ENCODE measurements at places on chromosomes 2 and 18. TPM values are rescaled to one million over a fixed set of nuclear protein-coding genes. Genes with fewer than 3 reads are reported as not detected.

MARCO gene
- not detected for total RNA-seq

TACR1 gene
- total RNA-seq, result not detected

GRCh38 chr2:166572937-166573336 is 78.9 kb upstream of the SCN7A start:
- no peak for DNase-seq

XPO1 gene
- 292 TPM for total RNA-seq

DNA sequence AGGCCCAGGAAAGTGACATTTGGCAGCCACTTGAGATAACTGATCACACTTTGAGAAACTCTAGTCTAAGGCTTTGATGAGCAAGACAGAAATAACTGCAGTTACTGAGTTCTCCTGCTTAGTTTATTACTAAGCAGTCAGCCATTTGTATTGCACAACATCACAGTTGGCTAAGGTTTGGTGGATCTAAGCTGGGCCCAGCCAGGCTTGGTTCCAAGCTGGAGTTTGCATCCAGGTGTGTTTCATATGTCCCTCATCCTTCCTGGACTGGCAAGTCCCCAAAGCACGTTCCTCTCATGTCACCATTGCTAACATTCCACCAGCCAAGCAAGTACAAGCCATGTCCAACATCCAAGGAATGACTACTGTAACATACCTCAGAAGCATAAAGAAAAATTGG is 71.3 kb upstream of the ZNF532 start:
- no peak for DNase-seq

DNA sequence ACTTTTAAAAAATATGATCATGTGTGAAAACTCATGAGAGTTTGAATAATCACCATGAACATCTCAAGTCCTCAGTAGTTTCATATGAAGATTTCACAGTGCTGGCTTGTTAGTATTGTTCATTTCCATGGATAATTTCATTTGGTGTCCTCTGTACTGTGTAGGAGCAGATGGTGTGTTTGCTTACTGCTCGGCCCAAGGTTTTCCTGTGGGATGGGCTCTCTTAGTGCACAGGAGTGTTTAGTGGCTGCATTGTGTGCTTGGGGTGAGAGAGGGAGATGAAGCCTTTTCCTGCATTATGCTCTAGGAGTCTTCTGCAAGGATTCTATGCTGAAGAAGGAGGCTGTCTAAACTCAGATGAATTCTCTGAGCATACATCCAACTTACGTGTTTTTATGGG is 270.6 kb downstream of the SOCS6 start:
- DNase-seq, result no peak

GRCh38 chr2:73716543-73717250 is 20.4 kb downstream of the TPRKB start:
- peak; percentile 45 for DNase-seq

DNA sequence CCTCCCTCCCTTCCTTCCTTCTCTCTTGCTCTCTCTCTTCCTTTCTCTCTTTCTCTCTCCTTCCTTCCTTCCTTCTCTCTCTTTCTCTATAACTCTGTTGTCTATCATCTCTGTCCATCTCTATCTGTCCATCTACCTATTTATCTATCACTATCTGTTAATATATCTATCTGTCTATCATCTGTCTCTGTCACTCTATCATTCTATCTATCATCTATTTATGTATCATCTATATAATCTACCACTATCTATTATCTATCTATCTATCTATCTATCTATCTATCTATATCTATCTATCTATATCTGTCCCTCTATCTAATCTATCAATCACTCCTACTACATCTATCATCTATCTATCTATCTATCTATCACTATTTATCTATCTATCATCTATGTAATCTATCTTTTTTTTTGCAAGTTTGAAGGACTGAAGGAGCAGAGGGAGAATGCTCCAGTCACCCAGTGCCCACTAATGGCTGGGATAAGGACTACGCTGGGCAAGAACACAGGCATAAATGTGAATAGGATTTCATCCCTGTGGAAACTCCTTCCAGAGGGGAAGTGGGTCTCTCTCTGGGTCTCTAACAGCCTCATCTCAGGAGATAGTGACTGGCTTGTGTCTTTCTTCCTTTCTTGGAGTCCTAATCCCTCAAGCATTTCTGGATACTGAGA is 427.0 kb downstream of the LPIN1 start:
- DNase-seq, result no peak

DNA sequence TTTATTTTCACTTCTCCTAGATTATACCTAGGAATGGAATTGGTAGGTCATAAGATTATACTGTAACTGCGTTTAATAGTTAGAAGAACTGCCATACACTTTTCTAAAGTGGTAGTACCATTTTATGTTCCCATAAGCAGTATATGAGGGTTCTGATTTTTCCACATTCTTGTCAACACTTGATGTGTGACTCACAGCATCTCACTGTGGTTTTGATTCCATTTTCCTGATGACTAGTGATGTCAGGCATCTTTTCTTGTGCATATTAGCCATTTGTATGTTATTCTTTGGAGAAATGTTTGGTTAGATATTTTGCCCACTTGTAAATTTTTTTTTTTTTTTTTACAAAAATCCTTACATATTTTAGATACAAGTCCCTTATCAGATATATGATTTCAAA is 2.3 kb downstream of the DCAF17 start:
- DNase-seq, result peak; percentile 70

CNGA3 gene
- not detected for total RNA-seq

TUBB8B gene
- not detected for total RNA-seq

GRCh38 chr2:56801770-56802169 is 618.0 kb downstream of the CCDC85A start:
- DNase-seq, result peak; percentile 17

DNA sequence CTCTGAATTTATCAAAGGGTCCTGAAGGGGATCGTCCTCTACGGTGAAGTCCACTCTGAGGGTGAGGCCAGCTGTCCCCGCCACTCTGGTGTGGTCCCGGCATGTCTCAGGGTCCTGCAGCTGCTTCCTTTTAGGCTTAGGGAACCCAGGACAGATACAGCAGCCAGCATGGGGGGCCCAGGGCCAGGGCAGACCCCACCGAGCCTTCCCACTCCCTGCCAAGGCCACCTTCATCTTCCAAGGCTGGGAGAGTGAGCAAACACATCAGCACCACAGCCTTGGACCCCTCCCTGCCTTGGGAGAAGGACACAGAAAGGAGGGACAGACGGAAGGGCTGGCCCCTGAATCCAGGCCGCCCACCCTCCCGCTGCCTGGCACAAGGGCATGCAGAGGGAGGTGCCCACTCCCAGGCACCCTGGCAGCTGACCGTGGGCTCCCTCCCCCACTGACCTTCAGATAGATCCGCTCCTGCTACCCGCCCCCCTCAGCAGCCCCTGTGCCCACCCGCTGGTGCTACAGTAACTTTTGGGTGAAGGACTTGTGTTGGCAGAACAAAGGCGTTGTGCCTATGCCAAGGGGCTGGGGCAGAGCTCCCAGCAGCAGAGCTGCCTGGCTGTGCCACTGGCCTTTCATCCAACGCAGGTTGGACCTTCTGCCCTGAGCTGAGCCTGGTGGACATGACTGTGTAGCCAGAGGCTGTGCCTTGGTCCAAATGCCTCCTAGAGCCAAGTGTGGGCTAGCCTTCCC is 7.6 kb downstream of the CYP26B1 start:
- no peak for DNase-seq

GBX2 gene
- total RNA-seq, result 8.0 TPM

C2orf80 gene
- total RNA-seq, result not detected

GRCh38 chr18:36759167-36759776 is 69.5 kb downstream of the TPGS2 start:
- DNase-seq, result no peak

DNA sequence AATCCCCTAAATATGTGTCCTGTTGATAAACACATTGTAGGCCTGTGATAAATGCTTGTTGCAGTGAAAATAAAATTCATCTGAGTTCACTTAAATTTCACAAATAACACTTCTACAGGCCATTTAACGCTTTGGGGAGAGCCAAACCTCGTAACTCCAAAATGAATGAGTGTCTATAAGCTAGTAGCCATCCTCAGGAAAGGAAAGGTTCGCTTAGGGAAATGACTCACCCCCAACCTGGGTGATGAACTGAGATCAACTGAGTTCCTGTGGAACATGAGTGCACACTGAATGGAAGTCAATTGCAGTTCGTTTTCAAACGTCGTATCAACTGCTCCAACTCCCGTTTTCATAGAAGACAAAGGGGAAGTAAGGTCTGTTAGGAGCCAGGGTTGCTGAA is 527.6 kb upstream of the ID2 start:
- DNase-seq, result no peak

DNA sequence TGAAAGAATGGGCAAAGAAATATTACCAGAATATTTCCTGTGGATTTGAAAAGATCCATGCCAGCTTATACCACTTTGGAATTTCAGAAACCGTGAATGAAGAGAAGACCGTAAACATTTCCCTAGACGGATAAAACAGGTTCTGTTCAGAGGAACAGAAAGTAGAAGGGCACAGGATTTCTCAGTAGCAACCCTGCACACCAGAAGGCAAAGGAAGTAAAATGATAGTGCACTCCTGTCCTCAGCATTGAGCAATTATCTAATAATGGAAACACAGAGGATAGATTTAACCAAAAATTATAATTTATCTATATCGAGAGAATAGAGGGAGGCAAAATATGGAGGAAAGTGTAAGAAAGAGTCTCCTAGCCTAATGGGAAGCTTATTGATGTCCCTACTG is 87.0 kb upstream of the ITGA6 start:
- no peak for DNase-seq

- DNase-seq, result no peak
Measured at GRCh38 chr2:41668529-41668928, 379.3 kb upstream of the PKDCC start.

TCF7L1 gene
- 0.11 TPM for total RNA-seq

- DNase-seq, result peak; percentile 31
Measured at GRCh38 chr2:239399433-239399920, 1.3 kb downstream of the HDAC4 start.

DNA sequence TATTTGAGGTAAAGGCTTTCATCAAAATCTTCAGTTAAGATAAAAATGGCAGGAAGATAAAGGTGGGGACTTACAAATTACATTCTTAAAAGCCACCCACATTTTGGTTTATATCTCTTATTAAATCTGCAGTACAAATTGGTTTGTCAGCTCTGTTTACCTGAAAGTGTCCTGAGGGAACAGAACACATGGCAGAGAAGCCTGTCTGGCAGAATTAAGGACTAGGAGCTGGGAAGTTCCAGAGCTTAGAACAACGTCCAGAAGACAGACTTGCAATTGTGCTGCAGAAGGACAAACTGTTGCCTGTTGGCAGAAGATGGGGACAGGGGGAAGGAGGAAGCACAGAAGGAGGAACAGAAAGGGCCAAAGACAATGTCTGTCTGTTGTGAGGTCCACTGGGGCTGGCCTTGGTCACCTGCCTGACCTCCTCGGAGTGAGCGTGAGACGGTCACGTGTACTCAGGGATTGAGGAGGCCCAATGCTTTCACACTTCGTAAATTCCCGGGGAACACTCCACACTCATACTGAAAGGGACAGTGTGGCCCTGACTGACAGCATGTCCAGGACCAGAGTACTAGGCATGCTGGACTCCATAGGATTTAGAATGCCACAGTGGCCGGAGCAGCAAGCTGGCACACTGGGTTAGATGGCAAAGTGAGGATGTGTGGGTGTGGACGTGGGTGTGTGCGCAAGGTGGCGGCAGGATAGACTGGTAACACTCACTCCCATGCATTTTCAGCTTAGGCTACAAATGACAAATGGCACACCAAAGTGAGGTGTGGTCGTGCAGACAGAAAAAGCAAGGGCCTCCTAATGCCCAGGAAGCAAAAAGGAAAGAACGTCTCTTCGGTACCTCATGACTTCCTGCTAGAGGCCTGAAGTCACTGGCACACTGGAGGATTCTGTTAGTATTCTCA is 210.9 kb upstream of the REV1 start:
- no peak for DNase-seq

DNA sequence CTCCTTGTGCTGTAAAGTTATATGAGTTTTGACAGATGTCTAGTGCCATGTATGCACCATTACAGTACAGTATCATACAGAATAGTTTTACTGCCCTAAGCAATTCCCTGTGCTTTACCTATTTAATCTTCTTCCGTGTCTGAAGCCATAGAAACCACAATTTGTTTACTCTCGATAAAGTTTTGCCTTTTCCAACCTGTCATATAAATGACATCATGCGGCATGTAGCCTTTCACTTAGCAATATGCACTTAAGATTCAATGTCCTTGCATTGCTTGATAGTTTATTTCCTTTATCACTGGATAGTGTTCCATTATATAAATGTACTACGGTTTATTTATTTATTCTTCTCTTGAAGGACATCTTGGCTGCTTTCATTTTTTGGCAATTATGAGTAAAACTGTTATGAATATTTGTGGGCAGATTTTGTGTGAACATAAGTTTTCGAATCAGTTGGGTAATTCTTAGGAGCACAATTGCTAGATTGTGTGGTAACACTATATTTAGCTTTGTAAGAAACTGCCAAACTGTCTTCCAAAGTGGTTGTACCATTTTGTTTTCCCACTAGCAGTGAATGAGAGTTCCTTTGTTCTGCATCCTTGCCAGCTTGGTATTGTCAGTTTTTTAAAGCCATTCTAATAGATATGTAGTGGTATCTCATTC is 136.8 kb upstream of the MAP3K20 start:
- no peak for DNase-seq

GRCh38 chr2:156476850-156477206 is 40.6 kb downstream of the GPD2 start:
- DNase-seq, result peak; percentile 52

- DNase-seq, result no peak
Measured at GRCh38 chr2:136997557-136997956, 232.2 kb downstream of the THSD7B start.

- DNase-seq, result peak; percentile 92
Measured at GRCh38 chr2:119252186-119253113, 28.8 kb downstream of the STEAP3 start.

- no peak for DNase-seq
Measured at GRCh38 chr2:195027947-195028346, 629.1 kb upstream of the SLC39A10 start.

ARMC9 gene
- total RNA-seq, result 39.4 TPM

GRCh38 chr2:68627615-68628014 is 15.8 kb upstream of the PROKR1 start:
- no peak for DNase-seq

DNA sequence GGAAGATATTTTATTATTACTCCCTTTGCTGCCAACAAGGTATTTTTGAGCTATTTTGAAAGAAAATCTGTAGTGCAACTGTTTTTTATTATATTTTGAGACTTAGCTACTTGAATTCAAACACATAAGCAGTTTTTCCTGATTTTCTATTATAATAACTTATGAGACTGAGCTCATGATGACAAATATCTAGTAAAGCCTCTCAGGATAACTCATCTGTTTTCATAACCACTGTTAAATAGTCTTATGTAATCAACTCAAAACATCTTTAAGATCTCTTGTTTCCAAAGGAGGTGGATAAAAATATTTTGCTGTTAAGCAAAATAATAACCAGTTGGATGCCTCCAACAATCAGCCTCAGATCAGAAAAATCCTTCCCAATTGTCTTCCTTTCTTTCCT is 21.9 kb upstream of the PPP1CB start:
- DNase-seq, result no peak

DNA sequence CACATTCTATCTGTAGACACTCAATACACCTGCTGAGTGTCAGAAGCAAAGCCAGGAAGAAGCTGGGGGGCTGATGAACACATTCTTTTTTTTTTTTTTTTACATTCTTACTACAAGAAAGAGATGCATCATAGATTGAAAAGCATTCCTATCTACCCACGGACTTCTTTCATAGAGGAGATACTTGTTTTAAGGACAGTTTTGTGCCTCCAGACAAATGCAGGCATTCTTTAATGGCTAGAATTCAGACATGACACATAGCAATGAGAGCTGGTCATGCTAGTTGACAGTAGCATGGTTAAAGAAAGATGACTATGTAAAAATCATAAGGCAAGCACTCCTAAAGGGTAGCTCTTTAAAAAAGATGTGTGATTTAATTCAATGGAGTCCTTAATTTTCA is 110.2 kb downstream of the EPHA4 start:
- DNase-seq, result no peak

HOXD4 gene
- total RNA-seq, result 2.5 TPM

GTF2A1L gene
- total RNA-seq, result not detected

Measured in Daoy (cell line).